Stomach (tissue), 19 donors: ENCODE measurements at places on chromosomes 5 and 9. TPM values are rescaled to one million over a fixed set of nuclear protein-coding genes. Genes with fewer than 3 reads are reported as not detected.

DNA sequence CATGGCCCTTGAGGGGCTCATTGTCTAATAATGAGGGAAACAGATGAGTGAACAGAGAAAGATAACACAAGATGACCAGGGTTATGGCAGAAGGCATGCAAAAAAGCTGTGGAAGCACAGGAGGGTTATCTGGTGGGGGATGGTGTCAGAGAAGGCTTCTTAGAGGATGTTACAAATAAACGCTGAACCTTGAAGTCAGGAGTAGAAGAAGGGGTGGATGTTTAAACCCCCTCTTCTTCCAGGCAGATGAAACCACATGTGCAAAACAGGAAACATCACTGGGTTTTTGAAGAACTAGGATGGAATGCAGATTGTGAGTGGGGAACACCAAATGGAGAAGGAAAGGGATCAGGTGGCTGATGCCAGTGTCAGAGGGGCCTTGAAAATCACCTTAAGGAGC, 41.8 kb upstream of the NR5A1 start:
- no peaks in the 10 kb centered on the region for H3K36me3 ChIP-seq
- H3K4me1 ChIP-seq: no peaks in the 10 kb centered on the region
- H3K4me3 ChIP-seq: no peak overlapping the region
- H3K27me3 ChIP-seq: no peaks in the 10 kb centered on the region
- no peak for DNase-seq
- no peak overlapping the region for H3K27ac ChIP-seq

LRRC19 gene
- total RNA-seq: not detected

DNA sequence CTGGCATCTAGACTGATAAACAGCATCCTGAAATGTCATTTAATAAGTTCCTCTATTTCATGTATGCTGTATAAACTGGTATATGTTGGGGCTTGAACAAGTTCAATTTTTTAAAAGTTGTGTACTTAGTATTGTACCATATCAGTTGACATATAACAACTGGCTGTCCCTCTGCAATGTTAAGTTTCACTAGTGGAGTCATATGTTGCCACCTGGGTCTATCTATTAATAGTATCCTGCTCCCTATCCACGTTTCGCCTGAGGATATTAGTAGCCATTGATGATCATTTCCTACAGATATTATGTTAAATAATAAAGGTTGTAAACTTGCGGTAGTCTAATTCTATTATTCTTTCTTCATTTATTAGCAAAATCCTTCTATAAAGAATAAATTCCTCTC, 177.6 kb downstream of the RFX3 start:
- DNase-seq: no peak
- H3K36me3 ChIP-seq: no peaks in the 10 kb centered on the region
- no peak overlapping the region for H3K27ac ChIP-seq
- H3K4me1 ChIP-seq: no peaks in the 10 kb centered on the region
- no peaks in the 10 kb centered on the region for H3K27me3 ChIP-seq

GGTA1 gene
- 19.6 TPM for total RNA-seq

PCDHA1 gene
- total RNA-seq: 0.37 TPM

FCN2 gene
- total RNA-seq: not detected

- H3K4me3 ChIP-seq: no peak overlapping the region
- no peak overlapping the region for H3K27ac ChIP-seq
- no peaks in the 10 kb centered on the region for H3K27me3 ChIP-seq
- no peaks in the 10 kb centered on the region for H3K36me3 ChIP-seq
Measured at GRCh38 chr5:88944751-88945531, 62.0 kb upstream of the MEF2C start.
